Activated CD8-positive, alpha-beta memory T cell treated with anti-CD3 and anti-CD28 coated beads for 48 hours (primary cell): ENCODE measurements at places on chromosomes 13 and 19.

GRCh38 chr19:51083181-51083580 is 494 bp upstream of the KLK14 start:
- no peak for DNase-seq

DNA sequence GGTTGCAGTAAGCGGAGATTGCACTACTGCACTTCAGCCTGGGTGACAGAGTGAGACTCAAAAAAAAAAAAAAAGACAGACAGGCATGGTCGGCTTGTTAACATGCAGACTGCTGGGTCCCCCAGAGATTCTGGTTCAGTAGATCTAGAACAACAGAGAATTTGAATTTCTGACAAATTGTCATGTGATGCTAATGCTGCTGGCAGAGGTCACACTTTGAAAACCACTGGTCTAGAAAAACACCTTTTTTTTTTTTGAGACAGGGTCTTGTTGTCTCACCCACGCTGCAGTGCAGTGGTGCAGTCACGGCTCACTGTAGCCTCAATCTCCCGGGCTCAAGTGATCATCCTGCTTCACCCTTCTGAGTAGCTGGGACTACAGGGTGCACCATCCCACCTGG is 7.7 kb upstream of the LRFN3 start:
- no peak for DNase-seq

DNA sequence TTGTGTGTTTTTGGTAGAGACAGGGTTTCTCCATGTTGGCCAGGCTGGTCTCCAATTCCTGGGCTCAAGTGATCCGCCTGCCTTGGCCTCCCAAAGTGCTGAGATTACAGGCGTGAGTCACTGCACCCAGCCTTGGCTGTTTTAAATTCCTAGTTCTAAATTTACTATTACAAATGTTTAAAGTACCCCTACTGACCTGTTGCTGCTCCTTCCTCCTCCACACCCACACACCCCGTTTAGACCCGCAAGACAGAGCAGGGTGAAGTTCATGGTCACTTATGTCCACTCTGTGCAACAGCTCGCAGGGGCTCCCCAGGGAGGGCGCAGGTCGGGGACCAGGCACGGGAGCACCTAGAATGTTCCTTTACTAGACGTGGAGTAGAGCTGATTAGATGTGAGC is 28.7 kb downstream of the TMEM161A start:
- no peak for DNase-seq

- no peak for DNase-seq
These were observed 6.4 kb downstream of the FBN3 start for GRCh38 chr19:8143041-8143440.

- no peak for DNase-seq
These were observed 20.8 kb upstream of the EPHX3 start for GRCh38 chr19:15253061-15253460.

DNA sequence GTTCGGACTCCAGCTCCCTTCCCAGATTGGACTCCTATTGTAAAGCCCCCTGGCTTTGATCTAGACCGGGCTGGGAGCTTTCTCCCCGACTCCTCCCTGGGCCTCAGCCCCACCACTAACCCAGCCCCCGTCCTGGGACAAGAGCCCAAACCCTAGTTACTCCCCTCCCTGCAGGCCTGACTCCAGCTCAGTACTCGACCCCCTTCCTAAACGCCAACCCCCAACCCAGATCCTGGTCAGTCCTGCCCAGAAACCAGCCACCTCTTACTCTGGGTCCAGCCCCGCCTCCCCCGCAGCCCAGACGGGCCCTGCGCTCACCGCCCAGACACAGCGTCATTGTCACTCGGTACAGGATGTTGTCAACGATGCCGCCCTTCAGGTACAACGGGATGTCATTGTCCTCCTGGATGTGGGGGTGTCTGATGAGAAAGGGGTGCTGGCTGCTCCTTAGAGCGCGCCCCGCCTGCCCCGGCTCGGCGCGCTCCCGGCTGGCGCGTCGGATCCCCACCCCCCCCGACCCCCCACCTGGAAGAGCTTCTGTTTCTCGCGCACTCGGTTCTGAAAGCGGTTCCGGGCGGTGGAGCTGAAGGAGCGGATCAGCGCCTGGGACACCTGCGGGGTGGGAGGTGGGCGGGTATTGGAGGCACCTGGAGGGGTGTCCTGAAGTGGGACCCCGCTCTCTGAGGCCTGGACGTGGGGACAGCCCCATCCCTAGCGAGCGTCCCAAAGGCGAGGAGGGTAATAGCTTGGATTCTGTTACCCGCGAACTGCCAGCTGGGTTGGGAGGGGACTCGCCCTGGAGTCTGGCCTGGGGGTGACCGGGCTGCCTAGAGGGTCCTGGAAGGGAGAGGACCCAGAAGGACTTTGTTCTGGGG is 866 bp downstream of the COX7A1 start:
- no peak for DNase-seq

GRCh38 chr19:44819246-44819832 is 10.4 kb downstream of the BCAM start:
- DNase-seq: no peak

DNA sequence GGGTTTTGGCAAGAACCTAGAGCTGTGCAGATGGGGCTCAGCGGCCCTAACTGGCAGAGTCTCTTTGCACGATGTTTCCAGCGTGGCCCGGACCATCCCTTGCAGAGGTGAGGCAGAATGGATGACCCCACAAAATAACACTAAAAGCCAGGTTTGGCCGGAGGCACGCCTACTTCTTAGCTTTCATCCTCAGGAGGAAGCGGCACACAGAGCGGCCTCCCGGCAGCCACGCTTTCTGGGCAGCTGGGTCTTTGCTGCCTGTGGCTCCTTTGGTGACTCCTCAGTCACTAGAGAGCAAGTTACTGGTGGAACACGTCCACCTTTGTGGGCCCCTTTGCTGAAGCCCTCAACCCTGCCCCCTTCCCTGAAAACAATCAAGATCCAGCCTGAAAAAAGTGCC is 25.2 kb downstream of the TEX29 start:
- DNase-seq: no peak

- DNase-seq: no peak
These were observed 89.5 kb downstream of the EFNB2 start for GRCh38 chr13:106445996-106446395.

DNA sequence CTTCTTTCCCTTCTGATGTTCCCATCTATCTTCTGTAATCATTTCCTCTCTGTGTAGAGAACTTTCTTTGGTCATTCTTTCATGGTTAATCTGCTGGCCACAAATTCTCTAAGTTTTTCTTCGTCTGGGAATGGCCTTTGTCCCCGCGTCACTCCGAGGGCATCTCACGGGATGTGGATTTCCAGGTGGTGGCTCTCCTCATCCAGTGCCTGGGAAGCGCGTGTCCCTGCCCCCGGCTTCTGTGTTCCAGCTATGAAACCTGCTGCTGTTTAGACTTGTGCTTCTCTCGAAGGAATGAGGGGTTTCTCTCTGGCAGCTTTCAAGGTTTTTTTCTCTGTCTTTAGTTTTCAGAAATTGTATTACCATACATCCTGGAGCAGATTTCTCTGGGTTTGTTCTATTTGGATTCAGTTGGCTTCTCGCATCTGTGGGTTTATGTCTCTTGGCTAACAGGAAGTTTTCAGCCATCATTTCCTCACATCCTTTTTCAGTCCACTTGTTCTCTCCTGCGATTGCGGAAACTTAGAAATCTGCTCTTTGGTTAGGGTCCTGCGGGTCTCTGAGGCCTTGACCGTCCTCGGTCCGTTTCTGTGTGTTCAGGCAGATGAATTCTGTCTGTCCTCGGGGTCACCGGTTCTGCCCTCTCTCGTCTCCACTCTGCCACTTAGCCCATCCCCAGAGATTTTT is 36.9 kb upstream of the DCUN1D2 start:
- DNase-seq: no peak

DNA sequence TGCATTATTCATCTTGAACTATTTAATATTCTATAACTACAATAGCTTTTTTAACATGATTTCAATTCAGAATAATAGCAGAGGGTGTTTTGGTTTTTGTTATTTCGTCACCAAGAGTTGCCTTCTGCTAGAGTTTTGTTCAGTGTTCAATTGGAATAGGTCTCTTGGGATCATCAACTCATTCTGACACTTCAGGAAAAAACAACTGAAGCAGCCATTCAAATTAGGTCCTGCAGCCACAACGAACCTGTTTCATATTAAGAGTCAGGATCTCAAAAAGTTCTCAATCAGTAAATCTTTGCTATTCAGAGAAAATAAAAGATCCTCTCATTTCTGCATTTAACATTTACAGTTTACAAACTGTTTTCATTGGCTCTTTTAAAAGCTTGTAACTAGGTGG is 2.4 kb upstream of the CHAMP1 start:
- DNase-seq: no peak

- DNase-seq: no peak
These were observed 69.6 kb downstream of the ARHGEF7 start for GRCh38 chr13:111184458-111185401.

- DNase-seq: peak; percentile 30
These were observed 13.9 kb upstream of the CACNG6 start for GRCh38 chr19:53977429-53977990.

- DNase-seq: no peak
These were observed 35.7 kb downstream of the TFDP1 start for GRCh38 chr13:113620036-113620796.

- no peak for DNase-seq
These were observed 98.3 kb downstream of the ELF1 start for GRCh38 chr13:40920826-40921225.

GRCh38 chr19:6739390-6739882 is at the start of gene TRIP10:
Gene TRIP10 (plus strand): TSS chr19:6739680. CDS start chr19:6739762, 82 bp downstream.
- DNase-seq: peak; percentile 72

DNA sequence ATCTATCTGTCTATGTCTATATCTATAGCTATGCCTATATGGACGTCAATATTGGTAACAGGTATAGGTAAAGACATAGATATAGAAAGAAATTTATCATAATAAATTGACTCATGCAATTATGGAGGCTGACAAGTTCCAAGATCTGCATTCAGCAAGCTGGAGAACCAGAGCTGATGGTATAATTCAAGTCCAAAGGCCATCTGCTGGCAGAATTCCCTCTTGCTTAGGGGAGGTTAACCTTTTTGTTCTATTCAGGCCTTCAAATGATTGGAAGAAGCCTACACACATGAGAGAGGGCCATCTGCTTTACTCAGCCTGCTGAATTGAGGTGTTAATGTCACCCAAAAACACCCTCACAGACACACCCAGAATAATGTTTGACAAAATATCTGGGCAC is 10.8 kb downstream of the RASL11A start:
- DNase-seq: no peak

GRCh38 chr19:5287066-5287465 is 53.5 kb downstream of the PTPRS start:
- DNase-seq: no peak

DNA sequence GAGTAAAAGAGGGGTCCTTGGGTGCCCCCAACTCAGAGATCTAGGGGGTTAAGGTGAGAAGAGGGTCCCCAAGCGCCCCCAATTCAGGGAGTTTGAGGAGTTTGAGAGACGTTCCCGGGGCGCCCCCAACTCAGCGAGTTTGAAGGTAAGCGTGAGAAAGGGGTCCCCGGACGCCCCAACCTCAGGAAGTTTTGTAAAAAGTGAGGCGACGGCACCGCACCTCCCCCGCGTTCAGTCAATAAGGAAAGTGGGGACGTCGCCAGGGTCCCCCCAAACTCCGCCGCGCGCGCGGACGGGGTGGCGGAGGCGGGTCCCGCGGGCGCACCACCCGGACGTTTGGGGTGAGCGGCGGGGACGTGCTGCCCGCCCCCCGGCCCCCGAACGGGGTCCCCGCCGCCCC is 353 bp downstream of the RFX2 start:
- DNase-seq: no peak

DNA sequence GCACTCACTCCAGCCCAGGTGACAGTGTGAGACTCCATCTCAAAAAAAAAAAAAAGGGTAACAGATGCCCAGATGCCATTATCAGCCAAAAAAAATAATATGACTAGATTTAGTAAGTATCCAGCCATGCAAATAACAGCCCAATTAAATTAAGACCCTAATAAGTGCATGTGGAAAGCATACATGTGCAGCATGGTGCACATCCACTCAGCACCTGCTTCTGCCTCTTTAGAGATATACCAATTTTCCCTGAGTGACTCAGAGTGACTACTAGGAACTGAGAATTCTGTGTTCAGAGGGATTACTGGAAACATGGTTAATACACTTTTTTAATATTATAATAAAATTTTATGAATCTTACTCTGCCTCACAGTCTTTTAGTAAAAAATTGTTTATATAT is 29.8 kb upstream of the ZNF675 start:
- DNase-seq: no peak

DNA sequence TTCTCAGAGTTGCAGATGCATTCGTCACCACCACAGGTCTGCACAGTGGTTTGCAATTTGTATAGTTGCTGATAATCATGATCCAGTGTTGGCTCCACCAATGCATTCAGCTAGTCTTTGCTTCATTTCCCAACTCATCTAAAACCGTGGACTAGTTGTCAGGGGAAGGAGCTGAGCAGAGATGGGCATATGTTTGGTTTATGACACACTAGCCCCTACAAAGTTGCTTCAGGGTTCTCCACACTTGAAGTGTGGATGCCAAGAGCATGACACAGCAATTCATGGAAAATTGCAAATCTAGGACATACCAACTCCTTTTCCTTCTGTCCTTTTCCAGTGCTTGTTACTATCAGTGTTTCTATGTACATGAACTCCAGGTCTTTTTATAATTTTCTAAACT is 168.0 kb downstream of the TNFSF13B start:
- no peak for DNase-seq

- DNase-seq: no peak
These were observed 2.9 kb downstream of the ABCC4 start for GRCh38 chr13:95298169-95298965.

DNA sequence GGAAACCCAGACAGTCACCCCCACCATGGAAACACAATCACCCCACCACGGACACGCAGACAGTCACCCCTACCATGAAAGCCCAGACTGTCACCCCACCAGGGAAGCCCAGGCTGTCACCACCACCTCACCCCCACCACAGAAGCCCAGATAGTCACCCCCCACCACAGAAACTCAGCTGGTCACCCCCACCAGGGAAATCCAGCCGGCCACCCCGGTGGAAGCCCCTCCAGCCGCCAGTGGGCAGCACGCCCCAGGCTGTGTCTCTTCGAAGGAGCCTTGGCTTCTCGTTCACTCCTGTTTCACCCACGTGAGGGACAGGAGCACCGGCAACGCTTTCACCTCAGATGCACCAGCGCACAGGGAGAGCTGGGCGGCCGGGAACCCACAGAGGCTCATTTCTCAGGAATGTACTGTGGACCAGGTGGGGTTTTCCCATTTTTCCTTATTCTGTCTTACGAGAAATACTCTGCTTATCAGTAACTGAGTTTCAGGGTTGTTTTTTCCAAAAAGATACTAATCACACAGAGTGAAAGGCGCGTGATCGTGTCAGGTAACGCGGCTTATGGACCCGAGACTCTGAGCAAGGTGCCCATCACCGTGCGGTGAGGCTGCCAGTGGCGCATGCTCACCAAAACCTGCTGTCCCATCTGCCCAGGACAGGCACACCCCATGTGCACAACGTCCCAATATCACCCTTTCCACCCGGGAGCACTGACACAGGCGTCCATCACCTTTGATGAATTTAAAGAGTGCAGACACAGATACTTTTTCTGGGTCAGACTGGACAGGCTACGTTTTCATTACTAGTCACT is 28.0 kb downstream of the CARS2 start:
- no peak for DNase-seq

DNA sequence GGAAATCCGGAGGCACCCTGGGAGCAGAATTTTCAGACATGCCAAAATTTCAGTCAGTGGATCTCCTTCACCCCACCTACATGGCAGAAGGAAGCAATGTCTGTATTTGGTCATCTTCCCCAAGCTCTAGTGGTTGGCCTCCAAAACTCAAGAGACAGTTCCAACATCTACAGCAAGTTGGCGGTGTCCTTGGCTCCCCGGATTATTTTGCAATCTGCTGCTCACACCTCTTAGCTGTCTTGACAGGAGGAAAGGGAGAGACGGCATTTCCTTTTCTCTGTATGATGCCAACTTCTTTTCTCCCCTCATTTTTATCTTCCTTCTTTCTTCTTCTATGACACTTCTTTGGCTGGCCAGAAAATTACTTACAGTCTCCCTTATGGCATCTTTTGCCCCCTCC is 159.9 kb downstream of the SUCLA2 start:
- DNase-seq: no peak
